ENCODE measurements at places on chromosomes 5 and 9.

- DNase-seq, result no peak
These were observed 278.6 kb downstream of the SPOCK1 start for GRCh38 chr5:137220523-137220927.

DNA sequence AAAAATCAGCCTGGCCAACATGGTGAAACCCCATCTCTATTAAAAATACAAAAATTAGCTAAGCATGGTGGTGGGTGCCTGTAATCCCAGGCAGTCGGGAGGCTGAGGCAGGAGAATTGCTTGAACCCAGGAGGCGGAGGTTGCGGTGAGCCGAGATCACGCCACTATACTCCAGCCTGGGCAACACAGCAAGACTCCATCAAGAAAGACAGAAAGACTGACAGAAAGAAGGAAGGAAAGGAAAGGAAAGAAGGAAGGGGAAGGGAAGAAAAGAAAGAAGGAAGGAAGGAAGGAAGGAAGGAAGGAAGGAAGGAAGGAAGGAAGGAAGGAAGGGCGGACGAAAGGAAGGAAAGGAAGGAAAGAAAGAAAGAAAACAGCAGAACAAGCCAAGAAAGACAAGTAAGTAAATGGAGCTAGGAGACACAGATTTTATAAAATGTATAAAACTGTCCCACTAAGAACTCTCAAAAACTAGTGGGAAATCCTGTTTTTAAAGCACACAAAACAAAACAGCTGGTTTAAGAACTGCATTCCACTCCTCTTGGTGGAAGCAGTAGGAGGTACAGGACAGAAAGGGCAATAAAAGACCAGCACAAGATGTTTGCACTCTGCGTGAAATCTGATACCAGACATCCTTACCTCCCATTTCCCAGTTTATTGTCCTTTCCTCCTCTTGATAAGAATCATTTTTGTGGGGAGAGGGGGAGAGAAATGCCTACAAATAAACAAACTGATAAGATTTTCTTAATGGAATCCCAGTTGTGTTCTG lies 46.7 kb downstream of the MYO10 start:
- DNase-seq, result no peak

DNA sequence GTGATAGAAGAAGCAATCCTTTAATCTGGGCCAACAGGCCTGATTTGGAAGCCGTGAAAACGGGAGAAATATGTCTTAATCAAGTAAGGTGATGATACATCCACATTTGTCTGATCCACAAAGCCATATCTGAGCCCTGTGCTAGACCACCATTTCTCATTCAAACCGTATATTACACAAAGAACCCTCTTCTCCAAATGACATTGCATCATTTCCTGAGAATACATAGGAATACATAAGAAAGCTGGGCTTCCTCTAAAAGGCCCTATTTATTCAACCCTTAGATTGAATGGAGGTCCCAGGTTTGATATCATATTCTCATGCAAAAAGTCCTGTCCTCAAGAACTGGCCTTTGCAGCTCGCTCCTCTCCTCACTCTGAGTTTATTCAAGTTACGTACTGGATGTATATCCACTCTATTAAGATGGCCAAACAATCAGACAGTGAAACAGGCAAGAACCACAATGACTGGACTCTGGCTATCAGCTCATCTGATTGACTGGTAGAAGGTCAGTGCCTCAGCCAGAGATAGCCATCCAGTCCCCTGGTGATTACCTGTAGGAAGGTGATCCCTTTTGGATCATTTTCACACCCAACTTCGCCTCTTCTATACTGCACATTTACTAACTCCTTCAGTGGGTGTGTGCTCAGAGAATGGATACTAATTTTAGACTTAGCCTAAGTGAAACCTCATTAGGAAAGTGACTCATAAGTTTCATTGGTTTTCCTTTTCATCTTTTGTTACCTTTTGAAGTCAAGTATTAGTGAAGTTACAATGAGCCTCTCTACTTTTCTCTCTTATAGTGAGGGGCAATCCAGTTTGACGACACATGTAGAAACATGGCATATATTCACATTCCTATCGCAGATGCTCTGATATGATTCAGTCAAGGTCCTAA lies 167.6 kb upstream of the WWC1 start:
- DNase-seq, result no peak

GRCh38 chr5:1414311-1415058 lies 30.8 kb downstream of the SLC6A3 start:
- DNase-seq, result peak; percentile 67

All from suprapubic skin (tissue), 4 donors.